Stimulated activated CD4-positive, alpha-beta T cell treated with anti-CD3 and anti-CD28 coated beads, Interleukin-4, amount 100 ng/mL, for 4 hours (primary cell): ENCODE measurements at places on chromosomes 3 and 15.

DNA sequence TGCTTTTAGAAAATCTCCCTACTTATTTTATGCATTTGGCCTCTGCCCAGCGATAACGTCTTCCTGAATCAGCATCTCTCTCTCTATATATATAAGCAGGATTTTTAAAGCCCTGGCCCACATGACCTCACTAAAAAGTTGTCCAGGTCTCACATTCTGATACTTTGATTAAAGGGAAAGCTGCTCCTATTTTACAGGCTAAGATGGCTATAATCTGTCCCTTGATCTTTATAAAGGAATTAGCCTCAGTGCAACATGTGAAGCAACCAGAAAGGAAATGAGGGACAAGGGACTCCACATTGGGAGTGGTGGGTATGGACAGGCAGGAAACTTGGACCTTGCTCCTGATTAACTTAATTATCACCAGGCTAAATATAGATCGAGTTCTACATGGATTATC is 25.6 kb upstream of the MUC13 start:
- DNase-seq: no peak

DNA sequence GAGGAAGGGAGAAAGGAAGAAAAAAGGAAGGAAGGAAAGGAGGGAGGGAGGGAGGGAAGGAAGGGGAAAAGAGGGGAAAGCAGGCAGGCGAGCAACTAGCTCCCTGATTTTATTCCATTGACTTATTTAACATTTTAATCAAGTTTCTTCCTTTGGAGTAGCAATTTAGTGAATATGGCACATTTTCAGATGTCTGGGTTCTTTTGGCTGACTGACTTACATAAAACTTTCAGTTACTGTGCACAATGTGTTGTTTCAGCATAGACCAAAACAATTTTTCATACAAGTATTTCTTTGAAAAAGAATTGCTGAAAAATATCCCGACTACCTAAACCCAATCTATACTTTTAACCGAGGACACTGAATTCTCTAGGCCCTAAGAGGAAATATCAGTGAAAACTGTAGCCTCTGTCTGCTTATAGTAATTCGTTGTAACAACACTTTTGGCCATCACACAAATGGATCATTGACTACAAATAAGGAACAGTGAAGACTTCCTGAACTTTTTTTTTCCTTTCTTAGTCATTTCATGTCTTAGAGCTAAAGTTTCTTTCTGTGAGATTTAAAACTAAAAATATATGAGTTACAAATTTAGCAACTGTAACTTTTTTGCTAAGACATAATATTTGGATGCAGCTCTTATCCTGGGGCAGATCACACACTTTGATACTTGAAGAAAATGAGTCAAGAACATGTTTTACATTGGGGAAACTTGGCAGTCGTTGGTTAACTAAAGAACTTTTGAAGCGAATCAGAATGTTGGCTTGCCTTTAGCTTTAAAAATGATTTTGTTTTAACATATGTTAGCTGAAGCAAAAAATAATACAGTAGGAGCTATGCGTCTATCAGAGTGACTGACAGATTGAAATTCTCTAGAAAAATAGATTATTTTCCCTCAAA is 79.6 kb downstream of the SOX2 start:
- no peak for DNase-seq

DNA sequence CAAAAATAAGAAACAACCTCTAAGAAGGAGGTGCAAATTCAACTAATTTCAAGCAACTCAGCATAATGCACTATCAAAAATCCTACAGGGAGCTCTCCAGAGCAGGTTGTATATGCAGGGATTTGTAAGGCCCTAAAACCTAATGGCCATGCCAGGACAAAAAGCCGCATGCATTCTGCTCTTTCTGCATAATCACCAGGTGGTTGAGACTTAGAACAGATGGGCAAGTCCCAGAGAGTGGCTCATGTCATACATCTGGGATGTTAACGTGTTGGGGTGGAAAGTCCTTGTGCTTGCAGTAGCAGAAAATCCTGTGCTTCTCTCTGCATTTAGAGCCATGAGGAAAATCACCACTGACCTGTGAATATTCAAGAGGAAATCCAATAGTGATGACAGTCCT is 1002.9 kb downstream of the AGBL1 start:
- DNase-seq: no peak

DNA sequence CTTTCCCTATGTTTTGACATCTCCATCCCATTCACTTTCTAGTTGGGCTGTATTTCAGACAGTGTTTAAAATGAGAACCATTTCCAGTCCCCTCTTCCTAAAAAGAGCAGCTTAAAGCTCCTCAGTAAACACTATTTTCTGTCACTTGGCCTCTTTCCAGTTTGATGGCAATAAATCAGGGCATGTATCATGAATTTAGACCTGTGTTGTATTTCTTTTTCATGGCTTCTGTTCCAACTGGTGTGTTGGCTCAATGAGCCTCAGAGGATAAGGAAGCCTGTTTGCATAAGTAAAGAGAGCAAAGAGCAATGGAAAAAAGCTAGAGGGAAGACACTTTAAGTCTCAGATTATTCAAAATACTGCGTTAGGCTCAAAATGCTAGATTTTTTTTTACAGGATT is 7.2 kb downstream of the CCDC80 start:
- DNase-seq: no peak

GRCh38 chr3:8509961-8510360 is 8.3 kb downstream of the LMCD1 start:
- no peak for DNase-seq

GRCh38 chr3:110902453-110903085 is 169.0 kb upstream of the NECTIN3 start:
- no peak for DNase-seq
